ENCODE measurements at places on chromosomes 2 and 18.

DNA sequence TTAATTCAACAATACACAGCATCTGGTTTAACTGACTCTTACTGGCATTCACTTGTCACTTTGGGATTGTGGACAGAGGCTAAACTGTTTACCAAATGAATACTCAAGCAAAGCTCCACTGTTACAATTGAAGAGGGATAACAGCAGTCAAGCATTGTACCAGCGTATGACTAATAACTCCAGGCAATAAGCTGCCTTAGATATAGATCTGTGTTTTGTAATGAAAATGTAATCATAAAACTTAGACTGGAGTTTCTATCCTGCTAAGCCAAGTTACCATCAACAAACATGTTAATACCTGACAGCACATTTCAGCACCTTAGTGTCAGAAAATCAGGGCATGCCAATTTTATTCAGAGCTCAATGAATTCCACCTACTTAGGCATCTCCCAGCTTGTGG, 889.5 kb downstream of the EPHA4 start:
- no peak for DNase-seq

DNA sequence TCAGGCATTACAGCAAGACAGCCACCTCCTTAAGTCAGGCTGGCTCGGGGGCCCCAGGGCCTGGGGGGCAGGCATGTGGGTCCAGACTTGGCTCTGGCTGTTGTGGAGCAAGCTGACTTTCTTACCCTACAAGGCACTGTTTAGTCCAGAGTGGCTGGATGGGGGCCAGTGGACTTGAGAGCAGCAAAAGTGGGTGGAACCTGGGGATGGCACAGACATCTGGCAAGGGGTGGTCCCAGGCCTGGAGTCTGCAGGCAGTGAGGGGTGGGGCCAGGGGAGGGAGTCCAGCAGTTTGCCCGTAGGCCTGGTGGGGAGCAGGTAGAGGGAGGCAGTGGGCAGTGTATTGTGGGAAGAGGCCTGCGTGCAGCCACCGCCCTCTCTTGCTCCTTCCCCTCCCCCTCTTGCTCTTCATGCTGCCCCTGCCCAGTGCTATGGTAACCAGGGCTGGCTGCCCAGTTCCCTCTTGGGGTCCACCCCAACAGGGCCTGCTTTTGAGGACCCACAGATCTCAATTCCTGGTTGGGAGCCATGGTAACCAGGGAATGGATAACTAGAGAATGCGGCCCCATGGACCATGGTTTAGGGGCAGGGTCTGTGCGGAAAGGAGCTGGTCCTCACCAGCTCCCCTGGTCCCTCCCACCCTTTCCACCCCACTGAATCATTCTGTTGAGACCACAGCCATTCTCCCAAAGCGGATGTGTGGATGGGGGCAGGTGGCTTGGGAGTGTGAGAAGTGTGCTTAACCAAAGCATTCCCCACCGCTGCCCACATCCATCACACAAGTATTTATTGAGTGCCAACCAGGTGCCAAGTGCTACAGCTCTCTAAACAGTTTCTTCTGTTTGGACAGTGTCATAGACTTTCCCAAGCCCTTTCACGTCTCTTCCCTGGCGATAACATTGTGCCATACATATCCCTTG, 19.3 kb downstream of the SPEG start:
- no peak for DNase-seq

DNA sequence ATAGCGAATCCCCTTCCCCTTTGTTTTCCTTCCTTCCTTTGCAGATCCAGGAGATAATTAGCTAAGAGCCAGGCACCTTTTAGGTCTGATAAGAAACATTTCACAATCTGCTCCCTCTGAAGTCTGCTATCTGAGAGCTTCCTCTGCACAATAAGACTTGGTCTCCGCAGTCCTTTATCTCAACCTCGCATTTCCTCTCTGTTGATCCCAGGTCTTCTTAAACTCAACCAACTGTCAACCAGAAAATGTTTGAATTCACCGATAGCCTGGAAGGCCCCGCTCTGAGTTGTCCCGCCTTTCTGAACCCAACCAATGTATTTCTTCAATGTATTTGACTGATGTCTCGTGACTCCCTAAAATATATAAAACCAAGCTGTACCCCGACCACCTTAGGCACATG, 78.4 kb upstream of the CTDP1 start:
- no peak for DNase-seq

DNA sequence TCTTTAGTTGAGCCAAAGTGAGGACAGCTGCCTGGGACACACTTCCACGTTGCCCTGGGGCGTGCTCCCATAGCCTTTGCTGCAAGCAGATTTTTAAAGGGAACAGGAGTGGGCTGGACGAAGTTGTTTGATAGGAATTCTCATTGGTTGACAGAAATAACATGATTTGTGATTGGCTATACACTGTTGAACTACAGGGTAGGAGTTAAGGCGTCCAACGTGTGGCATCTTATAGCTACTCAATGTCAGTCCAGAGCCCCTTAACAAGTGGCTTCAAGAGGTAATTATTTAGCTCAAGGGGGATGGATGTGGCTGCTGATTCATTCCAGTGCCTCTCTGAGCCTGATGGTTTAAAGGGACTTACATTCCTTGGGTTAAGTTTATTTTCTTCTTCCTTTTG, 65.5 kb downstream of the ACAA2 start:
- no peak for DNase-seq

DNA sequence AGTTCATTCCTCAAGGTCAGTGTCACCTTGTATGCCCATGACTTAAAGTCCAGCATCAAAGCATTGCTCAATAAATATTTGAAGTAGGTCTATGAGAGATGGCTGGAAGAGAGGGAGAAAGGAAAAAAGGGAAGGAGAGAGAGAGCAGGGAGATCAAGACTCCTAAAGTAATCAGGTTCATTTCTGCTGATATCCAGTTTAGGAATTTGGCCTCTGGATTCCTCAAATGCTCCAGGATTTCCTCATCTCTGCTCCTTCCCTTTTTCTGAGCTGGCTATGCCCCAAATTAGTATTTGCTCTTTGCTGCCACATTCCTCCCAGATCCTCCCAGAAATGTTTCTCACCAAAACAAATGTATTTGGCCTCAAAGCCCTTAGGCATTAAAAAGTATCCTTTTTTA, 739.4 kb upstream of the CHAC2 start:
- no peak for DNase-seq

DNA sequence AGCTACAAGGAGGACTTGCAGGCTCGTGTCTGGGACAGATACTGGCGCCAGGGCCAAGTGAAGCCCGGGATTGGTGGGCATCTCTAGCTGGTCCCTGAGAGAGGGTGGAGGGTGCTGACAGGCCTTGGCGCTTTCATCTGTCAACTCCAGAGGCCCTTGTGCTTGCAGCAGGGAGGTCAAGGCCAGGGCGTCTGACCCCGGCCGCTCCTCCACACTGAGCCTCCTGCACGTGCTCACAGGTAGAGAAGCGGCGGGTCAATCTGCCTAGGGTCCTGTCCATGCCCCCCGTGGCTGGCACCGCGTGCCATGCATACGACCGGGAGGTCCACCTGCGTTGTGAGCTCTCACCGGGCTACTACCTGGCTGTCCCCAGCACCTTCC, 9.5 kb downstream of the CAPN10 start:
- no peak for DNase-seq

- no peak for DNase-seq
Observed at GRCh38 chr2:158733430-158733755, 61.7 kb upstream of the DAPL1 start.

GRCh38 chr18:32549248-32550110, 78.8 kb upstream of the GAREM1 start:
- no peak for DNase-seq

DNA sequence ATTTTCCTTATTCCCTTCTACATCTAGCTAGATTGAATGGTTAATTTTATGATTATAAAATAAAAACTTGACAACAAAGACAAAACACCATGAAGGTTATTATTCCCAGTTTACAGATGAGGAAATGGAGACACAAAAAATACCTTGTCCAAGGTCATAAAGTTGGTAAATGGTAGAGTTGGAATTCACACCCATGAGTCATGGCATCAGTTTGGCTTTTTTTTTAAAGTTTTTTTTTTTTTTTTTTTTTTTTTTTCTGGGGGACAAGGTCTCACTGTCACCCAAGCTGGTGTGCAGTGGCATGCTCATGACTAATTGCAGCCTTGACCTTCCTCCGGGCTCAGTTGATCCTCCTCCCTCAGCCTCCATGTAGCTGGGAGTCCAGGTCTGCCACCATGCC, 70.0 kb downstream of the MTX2 start:
- no peak for DNase-seq

GRCh38 chr2:223123855-223124610, 72.0 kb downstream of the KCNE4 start:
- DNase-seq = no peak

DNA sequence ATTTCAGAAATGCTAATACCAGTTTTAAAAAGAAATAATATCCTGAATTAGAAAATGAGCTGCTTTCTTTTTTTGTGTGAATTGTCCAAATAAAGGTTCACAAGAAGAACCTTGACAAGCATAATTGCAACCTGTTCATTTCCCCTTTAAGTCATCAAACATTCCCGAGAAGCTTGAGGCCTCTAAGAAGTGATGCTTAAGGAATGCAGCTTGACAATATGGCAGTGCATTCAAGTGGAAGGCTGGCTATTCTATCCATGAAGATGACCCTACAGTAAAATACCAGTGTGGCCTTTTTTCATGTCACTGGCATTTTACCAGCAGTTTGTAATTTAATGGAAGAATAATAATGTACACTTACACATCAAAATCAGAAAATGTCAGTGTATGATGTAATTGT, 216.7 kb downstream of the CTNNA2 start:
- DNase-seq = no peak

- DNase-seq = no peak
Observed at GRCh38 chr2:237258116-237258515, 155.8 kb downstream of the COL6A3 start.

GRCh38 chr2:149994057-149994728, 406.6 kb upstream of the MMADHC start:
- DNase-seq = no peak

DNA sequence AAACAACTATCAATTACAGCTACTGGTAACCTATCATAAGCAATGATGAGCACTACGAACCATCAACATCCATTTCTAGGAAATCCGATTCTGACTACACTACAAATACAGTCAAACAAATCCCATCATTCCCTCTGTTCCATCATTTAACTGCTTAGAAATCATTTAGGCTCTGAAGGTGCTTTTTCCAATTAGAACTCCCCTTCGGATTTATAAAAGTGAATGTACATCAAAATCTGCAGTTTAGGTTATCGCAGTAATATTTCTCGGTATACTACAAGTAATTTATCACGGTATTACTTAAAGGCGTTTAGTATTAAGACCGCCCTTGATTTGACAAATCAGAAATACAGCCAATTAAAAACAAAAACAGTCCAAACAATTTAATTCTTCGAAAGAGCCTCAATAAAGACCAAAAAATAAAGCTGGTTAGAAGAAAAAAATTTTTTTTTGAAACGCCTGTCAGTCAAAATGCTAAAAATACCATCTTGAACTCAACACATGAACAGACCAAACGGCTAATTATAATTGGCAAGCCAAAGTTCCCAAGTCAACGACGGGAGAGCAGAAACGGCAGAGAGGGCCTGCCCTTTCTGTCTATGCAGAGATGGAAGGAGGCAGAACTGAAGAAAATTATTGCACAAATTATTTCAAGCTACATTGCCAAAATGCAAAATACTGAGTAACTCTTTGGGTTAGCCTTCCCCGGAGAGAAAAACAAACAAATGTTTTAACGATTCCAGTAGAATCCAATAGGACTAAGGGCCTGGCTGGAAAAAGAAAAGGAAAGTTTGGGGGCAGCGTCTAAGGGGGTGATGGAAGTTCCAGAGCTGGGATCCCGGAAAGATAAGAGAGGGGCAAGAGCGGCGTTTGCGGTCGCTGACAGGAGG, 1.2 kb downstream of the VPS54 start:
- DNase-seq = no peak

GRCh38 chr2:120243211-120243610, 9.4 kb upstream of the RALB start:
- DNase-seq = no peak

- DNase-seq = no peak
Observed at GRCh38 chr2:44769349-44770011, 172.0 kb upstream of the SIX3 start.

GRCh38 chr18:24187689-24188088, 48.8 kb downstream of the CABYR start:
- no peak for DNase-seq

- DNase-seq = no peak
Observed at GRCh38 chr18:59265974-59266369, 7.3 kb downstream of the RAX start.

GRCh38 chr2:47891369-47892337, 14.6 kb downstream of the FBXO11 start:
- DNase-seq = no peak

DNA sequence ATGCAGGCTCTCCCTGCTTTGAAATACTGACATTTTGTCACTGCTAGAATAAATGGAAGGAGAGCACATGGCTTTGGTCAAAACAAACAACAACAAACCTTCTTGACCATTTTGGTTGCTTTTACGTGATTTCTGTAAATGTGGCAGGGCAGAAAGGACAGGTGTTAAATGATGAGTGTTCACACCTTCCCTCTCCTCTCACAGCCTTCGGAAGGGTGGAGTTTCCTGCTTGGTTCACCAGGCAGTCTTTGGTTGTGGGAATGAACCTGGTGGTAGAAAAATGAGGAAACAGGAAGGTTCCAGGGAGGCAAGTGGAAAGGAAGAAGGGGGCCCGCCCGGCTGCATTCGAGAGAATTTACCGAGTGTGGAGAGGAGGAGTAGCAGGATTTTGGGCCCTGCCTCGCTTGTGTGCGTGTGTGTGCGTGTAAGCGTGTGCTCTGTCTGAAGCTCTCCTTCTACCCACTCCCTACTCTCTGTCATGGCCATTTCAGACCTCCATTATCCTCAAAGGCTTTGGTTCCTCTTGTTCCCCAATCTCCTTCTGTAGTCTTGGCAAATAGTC, 23.7 kb upstream of the SPP2 start:
- no peak for DNase-seq

- DNase-seq = no peak
Observed at GRCh38 chr2:137888845-137889244, 75.4 kb upstream of the HNMT start.

DNA sequence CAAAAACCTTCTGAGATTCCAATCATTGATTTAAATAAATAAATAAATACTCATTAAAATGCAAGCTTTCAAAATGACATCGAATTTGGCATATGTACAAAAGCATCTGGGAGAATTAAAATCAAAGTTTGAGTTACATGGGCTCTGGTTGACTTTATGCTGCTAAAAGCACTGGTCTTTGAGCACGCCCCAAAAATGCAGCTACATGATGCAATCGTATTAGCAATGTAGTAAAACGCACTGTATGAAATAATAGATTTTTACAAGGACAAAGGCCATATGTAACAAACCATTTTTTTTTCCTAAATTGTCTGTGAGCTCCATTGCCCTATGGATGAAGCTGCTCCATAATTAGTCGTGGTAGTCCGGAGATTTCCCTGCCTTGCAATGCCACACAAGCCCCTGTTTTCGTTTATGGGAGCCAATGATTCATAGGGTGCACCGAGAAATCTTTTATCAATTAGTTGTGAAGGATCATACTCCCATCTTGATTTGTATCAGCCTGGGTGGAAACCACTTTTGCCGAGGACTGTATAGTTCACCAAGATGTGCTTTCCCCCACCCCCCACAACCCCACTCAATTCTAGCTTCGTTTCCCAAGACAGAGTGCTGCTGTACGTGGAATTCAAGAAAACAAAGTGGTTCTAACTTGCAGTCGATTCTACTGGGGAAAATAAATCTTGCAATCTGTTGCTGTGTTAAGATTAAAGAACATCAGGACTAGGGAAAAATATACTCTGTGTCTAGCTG, 268.4 kb downstream of the IRS1 start:
- DNase-seq = no peak

- no peak for DNase-seq
Observed at GRCh38 chr2:60532421-60532820, 21.0 kb downstream of the BCL11A start.

GRCh38 chr2:2886922-2887321, 490.7 kb downstream of the EIPR1 start:
- DNase-seq = no peak

GRCh38 chr2:222287862-222288479, 10.8 kb downstream of the PAX3 start:
- DNase-seq = no peak
